ENCODE measurements at places on chromosomes 5 and 9. TPM values are rescaled to one million over a fixed set of nuclear protein-coding genes. Genes with fewer than 3 reads are reported as not detected.

GRCh38 chr9:91162784-91163443, 198.8 kb downstream of the AUH start:
- DNase-seq = no peak
- H3K4me3 ChIP-seq = no peak overlapping the region
- no peaks in the 10 kb centered on the region for H3K36me3 ChIP-seq
- H3K27me3 ChIP-seq = no peaks in the 10 kb centered on the region
- no peak overlapping the region for H3K27ac ChIP-seq

GRCh38 chr9:35385042-35385441, 104.9 kb upstream of the RUSC2 start:
- DNase-seq = no peak
- H3K4me1 ChIP-seq = no peaks in the 10 kb centered on the region
- no peaks in the 10 kb centered on the region for H3K27me3 ChIP-seq
- peaks cover 86% of the 10 kb centered on the region for H3K36me3 ChIP-seq
- no peak overlapping the region for H3K27ac ChIP-seq

DNA sequence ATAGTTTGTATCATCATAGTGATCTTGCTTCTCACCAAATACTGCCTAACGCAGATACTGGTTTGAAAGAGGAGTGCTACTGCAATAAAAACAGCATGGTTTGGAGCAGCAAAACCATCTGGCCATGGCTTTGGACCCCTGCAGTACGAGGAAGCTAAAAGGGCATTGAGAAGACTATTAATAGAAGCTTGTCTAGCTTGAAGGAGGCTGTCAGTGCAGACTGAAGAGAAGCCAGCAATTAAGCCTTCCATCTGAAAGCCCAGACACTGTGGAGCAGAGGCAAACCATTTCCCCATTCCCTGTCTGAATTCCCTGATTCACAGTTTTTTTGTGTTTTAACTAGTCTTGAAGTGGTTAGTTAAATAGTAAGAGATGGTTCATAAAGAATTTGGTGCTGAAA, 281.6 kb downstream of the PTPRD start:
- no peaks in the 10 kb centered on the region for H3K27me3 ChIP-seq
- H3K36me3 ChIP-seq = no peaks in the 10 kb centered on the region
- H3K4me1 ChIP-seq = no peaks in the 10 kb centered on the region
- no peak overlapping the region for H3K4me3 ChIP-seq

DNA sequence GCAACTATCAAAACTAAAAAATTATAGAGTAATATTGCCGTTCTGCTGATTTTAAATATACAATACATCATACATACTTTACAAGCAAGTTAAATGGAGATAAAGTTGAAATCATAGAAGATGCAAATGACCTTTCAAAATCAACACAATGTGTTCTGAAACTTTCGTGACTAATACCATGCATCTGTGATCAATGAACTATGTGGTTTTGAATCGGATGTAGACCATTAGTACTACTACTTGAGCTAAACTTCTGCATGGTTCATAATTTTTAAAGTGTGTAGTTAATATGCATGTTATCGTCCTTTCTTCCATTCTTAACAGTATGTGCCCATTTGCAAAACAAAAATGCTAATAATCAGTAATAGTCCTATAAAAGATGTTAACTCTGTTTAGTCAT, 11.3 kb upstream of the PHF2 start:
- H3K27ac ChIP-seq = no peak overlapping the region
- DNase-seq = no peak
- H3K27me3 ChIP-seq = no peaks in the 10 kb centered on the region
- H3K36me3 ChIP-seq = peaks cover 51% of the 10 kb centered on the region
- H3K4me1 ChIP-seq = peaks cover 10% of the 10 kb centered on the region
- no peak overlapping the region for H3K4me3 ChIP-seq

The RNF20 gene
- total RNA-seq = 27.5 TPM

GRCh38 chr9:123599781-123600180, 243.8 kb downstream of the CRB2 start:
- H3K4me3 ChIP-seq = no peak overlapping the region
- no peaks in the 10 kb centered on the region for H3K36me3 ChIP-seq
- H3K27ac ChIP-seq = no peak overlapping the region

The AGXT2 gene
- not detected for total RNA-seq

DNA sequence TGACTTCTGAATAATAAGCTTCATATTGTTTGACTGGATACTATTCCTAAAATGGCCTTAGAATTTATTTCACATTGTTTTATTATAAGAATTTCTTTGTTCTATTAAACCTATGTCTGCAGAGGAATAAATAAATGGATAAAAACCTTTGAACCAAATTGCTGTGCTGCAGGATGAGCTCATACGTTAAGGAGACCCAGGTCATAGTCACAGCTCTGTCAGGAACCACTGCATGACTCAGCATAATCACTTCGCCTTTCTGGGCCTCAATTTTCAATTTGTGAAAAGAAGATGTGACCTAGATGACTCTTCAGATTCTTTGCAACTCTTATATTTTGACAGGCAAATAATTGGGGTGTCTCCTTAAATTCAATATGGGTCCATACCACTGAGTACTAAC, 36.7 kb upstream of the HMHB1 start:
- H3K4me3 ChIP-seq = no peak overlapping the region
- no peaks in the 10 kb centered on the region for H3K27me3 ChIP-seq
- no peak overlapping the region for H3K27ac ChIP-seq
- no peak for DNase-seq

DNA sequence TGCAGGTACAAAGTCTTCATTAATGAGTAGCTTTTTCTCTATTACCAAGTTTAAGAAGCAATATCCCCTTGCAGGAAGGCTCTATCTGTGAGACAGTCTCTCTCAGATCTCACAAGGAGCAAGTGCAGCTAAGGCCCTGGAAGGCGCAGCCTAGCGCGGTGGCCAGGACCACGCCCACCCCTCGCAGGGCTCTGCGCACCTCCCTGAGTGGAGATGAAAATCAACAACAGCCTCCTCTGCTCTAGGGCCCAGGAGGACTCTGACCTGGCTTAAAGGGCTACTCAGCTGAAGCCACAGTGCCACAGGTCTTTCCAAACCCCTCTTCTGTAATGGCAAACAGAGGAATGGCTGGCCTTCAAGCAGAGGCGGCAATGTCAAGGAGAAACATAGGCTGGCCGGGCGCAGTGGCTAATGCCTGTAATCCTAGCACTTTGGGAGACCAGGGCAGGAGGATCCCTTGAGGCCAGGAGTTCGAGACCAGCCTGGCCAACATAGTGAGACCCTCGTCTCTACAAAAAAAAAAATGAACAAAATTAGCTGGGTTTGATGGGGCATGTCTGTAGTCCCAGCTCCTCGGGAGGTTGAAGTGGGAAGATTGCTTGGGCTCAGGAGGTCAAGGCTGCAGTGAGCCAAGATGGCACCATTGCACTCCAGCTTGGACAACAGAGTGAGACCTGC, 11.9 kb downstream of the SEC16A start:
- no peaks in the 10 kb centered on the region for H3K36me3 ChIP-seq
- H3K27me3 ChIP-seq = no peaks in the 10 kb centered on the region
- H3K27ac ChIP-seq = no peak overlapping the region
- DNase-seq = no peak
- no peaks in the 10 kb centered on the region for H3K4me1 ChIP-seq
- H3K4me3 ChIP-seq = no peak overlapping the region

- H3K36me3 ChIP-seq = no peaks in the 10 kb centered on the region
- no peak for DNase-seq
- no peaks in the 10 kb centered on the region for H3K27me3 ChIP-seq
- no peak overlapping the region for H3K27ac ChIP-seq
Measured at GRCh38 chr5:112006721-112007120, 249.7 kb upstream of the NREP start.

DNA sequence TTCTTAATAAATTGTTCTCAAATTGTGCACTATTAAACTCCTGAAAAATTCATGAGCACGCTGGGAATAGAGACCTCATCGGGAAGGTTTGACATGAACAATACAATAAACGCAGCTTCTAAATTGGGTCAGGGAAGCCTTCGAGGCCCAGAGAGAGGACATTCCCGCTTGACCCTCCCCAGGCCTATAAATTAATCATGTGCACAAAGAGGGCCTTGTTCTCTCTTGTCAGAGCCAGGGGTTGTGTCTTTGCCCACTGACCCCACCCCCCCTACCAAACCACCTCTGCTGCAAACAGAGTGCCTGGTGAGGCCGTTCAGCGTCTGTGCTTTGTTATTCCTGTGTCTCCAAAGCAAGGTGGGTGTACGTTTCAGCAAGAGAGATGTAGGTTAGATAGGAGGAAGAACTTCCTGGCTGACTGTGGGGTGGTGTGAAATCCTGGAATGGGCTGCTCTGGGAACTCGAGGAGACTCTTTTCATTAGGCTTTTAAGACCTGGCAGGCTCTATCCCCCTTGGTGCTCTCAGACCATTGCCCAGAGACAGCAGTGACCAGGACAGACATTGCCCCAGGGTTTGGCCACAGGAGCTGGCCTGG, 18.2 kb upstream of the DAB2IP start:
- no peaks in the 10 kb centered on the region for H3K36me3 ChIP-seq
- DNase-seq = no peak
- H3K27me3 ChIP-seq = no peaks in the 10 kb centered on the region
- no peak overlapping the region for H3K4me3 ChIP-seq

The NUTM2G gene
- not detected for total RNA-seq

The GPX8 gene
- total RNA-seq = 4.0 TPM

DNA sequence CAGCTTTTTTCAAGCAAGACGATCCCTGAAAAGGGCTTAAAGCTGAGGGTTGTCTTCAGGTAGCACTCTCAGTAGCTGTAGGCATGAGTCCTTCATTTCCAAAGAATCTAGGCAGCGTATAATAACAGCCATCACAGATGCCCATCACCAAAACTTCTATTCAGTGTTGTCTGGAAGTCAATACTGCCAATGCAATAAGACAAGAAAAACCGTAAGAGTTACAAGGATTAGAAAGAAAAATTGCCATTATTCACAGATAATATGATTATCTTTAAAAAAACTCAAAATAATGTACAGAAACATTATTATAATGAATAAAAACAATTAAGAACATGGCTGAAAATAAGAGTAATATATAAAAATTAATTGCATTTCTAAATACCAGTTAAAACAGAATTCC, 208.2 kb upstream of the ADRA1B start:
- no peaks in the 10 kb centered on the region for H3K36me3 ChIP-seq
- no peak overlapping the region for H3K4me3 ChIP-seq
- no peaks in the 10 kb centered on the region for H3K4me1 ChIP-seq
- H3K27me3 ChIP-seq = no peaks in the 10 kb centered on the region

The AK6 gene
- 33.4 TPM for total RNA-seq

The C9 gene
- total RNA-seq = not detected

DNA sequence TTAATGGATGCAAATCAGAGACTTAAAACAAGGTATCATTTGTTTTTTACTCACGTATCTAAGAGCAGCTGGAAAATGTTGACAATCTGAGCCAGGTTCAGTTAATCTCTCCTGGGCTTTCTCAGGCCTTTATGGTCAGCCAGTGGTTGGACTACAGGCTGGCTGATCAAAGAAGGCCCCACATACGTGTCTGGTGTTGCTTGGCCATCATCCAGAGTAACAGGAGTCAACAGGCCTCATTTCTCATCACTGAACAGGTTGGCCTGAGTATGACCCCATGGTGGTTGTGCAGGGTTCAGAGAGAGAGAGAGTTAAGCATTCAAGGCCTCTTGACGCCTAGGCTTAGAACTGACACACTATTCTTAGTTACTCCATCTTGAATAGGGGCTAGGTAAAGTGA, 97.0 kb upstream of the VLDLR start:
- H3K4me3 ChIP-seq = no peak overlapping the region
- H3K27me3 ChIP-seq = no peaks in the 10 kb centered on the region
- no peak overlapping the region for H3K27ac ChIP-seq
- no peak for DNase-seq
- H3K36me3 ChIP-seq = no peaks in the 10 kb centered on the region
- no peaks in the 10 kb centered on the region for H3K4me1 ChIP-seq

- no peaks in the 10 kb centered on the region for H3K36me3 ChIP-seq
- H3K27ac ChIP-seq = no peak overlapping the region
- DNase-seq = no peak
Measured at GRCh38 chr5:68894673-68895072, 199.1 kb upstream of the SLC30A5 start.

All from gastrocnemius medialis (tissue), 4 donors.